ENCODE measurements at places on chromosomes 16 and 17.

DNA sequence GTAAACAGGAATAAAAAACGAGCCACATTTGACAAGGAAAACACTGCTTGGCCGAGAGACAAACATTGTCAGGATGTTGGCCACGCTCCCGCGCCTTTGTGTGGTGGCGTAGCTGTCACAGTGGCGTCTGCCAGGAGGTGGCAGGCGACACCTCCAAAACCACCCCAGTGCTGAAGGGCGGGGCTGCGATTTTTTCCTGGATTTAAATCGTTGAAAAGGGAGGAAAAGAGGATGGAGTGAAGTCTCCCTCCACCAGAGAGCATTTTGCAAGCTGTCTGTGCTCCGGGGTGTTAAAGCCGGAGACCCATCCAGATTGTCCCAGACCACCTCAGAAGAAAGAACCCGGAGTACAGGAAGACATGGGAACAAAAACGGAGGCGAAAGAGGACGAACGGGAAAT is 12.7 kb downstream of the MRM3 start:
- DNase-seq: no peak

DNA sequence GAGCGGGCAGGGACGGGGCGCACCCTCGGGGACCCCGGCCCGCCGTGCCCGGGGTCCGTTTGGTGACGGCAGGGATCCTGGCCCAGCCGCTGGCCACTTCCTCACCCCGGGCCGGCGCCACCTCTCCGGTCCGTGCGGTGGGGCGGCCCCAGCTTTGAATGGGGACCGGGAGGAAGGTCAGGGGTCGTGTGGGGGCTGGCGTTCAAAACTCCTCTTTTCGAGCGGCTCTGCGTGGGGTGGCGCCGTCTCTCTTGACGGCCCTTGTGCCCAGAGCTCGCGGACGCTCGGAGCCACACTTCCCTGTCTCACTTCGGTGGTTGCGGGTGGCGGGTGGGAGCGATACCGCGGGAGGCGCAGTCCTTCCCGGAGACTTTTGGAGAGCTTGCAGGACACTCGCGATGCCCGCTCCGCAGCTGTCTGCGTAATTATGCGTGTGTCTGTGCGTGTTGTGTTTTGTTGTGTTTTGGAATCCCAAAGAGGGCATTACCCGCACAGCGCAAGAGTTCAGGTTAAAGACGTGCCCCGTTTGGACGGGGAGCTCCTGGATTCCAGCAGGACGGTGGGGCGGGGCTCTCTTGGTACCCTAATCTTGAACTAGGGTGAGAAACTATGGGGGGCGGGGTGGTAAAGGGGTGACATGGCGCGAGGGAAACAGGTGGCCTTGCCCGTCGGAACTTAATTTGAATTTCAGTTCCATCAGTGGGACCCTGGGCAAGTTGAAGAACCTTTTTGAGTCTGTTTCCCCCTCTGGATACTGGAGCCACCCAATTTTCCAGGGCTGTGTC is 637 bp downstream of the PLCG2 start:
- DNase-seq: no peak

DNA sequence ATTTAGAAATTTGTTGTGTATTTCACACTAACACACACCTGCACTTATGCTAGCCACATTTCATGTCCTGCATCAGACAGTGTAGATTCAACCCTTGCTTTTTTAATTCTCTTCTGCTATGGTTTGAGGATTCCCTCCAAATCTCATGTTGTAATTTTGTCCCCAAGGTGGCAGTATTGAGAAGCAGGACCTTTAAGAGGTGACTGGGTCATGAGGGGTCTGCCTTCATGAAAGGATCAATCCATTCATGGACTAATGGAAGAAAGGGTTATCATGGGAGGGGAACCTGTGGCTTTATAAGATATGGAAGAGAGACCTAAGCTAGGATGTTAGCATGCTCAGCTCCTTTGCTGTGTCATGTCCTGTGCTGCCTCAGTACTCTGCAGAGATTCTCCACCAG is 1032.2 kb downstream of the CDH11 start:
- DNase-seq: peak; percentile 0

DNA sequence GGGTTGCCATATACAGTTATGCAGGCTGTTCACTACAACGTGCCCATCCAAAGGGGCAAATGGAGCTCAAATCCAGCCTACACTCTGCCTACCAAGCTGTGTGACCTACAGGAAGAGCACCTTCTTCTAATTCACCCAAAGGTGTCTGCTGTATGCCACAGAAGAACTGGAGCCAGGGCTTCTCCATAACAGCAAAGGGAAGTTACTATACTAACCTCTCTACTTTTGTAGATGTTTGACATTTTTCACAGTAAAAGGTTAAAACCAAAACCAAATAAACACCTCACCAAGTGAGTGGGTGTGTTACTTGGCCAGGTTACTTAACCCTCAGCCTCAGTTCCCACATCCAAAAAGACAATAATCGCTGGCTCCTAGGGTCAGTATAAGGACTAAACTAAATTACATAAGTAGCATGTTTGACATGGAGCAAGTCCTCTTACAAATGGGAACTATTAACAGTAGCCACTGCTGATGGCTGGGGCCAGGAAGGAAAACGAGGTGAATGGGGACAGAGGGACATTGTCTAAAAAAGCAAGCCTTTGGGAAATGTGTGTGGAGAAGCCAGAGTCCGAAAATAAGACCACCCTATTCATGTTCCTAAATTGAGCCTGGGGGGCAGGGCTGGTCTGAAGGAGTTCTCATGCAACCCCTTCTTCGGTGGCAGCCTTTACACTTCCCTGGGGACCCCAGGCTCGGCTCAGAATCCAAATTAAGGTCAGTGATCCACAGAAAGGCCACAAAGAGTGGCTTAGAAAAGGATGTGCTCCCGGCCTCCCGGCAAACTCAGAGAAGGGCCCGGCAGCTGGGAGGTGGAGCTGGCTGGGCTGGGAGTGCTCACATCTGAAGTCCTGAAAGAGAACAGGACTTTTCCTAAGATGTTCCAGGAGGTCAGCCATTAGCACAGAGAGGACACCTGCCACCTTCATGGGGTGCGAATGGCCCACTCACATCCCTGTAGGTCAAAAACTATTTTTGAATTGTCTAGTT is 13.5 kb downstream of the CUEDC1 start:
- DNase-seq: no peak

DNA sequence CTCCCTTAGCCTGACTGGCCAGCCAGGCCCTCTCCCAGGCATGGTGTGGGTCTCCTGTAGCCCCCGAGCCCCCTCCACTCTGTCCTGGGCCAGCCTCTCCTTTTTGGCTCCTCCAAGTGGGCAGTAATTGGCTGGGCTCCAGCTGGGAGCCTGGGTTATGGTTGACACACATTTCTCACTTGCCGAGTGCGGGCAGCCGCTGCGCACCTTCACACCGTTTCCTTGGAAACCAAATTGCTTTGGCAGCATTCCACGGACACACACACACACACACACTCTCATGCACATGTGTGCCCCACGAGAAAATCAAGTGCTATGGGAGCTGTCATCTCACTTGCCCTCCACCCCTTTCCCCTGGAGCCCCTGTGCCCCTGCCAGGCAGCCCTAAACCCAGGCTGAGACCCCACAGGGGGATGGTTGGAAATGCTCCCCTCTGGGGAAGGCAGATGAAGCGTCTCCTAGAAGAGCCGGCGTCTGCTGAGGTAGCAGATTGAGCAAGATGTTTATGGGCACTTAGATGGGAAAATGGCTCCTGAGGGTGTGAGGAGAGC is 402.7 kb upstream of the TNRC6C start:
- DNase-seq: no peak

GRCh38 chr17:75364078-75364477 is 41.4 kb downstream of the GRB2 start:
- DNase-seq: no peak

- DNase-seq: no peak
Measured at GRCh38 chr17:10119203-10120108, 79.0 kb downstream of the GAS7 start.

DNA sequence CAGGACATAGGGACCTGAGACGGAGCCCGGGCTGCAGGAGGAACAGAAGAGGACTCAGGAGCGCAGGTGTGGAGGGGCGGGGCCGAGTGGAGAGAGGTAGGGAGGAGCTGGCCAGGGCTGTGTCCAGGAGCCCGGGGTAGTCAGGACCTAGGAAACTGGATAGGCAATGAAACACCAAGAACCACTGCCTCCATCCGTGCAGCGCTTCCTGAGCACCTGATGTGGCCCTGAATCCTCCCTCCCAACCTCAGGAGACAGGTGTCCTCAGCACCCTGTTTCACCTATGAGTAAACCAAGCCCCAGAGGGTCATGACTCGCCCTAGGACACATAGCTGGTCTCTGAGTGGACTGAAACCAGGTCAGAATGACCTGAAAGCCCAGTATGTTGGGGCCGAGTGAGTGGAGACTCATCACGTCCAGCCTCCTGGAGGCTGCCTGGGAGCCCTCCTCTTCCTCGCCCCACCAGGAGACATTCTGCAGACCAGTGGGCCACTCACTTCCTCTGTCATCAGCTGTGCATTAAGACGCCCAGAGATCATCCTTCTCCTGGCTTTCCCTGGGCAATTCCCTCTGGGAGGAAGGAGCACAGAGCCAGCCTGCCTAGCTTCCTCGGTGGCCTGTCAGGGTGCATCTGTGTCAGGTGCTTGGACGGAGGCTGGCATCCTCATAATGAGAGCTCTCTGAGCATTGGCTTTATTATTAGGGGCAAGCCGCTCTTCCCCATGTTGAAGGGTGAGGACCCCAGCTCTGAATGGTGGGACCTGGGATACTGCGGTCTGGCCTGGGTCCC is 72.8 kb downstream of the SCNN1B start:
- DNase-seq: no peak

- DNase-seq: no peak
Measured at GRCh38 chr17:428414-428813, 75.8 kb upstream of the RPH3AL start.

GRCh38 chr17:77315551-77316190 is 174.9 kb downstream of the SEC14L1 start:
- no peak for DNase-seq

DNA sequence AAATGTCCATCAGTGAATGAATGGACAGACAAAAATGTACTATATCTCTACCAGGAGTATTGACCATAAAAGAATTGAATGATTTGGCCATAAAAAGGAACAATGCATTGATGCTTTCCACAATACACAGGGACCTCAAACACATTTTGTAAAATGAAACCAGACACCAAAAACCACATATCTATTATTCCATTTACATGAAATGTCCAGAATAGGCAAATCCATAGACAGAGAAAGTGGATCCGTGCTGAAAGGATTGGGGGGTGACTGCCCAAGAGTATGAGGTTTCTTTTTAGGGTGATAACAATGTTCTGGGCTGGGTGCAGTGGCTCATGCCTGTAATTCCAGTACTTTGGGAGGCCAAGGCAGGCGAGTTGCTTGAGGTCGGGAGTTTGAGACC is 6.9 kb upstream of the LITAF start:
- no peak for DNase-seq

DNA sequence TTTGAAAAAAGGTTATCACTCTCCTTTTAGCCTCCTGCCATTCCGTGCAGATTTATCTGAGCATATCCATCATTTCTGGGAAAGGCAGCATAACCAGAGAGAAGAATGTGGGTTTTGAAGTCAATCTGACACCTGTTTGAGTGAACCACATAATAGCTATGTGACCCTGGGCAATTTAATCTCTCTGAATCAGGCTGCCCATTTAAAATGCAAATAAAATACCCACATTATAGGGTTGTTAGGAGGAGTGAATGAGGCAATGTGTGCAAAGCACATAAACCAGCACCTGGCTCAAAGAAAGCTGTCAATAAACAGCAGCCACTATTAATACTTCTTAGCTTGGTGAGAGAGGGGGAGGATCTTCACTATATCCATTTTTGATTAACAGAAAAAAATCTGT is 88.0 kb downstream of the CACNG1 start:
- DNase-seq: no peak

GRCh38 chr17:81427173-81428120 is 32.2 kb downstream of the BAHCC1 start:
- DNase-seq: no peak

GRCh38 chr17:68401288-68401687 is 56.0 kb downstream of the WIPI1 start:
- DNase-seq: no peak

DNA sequence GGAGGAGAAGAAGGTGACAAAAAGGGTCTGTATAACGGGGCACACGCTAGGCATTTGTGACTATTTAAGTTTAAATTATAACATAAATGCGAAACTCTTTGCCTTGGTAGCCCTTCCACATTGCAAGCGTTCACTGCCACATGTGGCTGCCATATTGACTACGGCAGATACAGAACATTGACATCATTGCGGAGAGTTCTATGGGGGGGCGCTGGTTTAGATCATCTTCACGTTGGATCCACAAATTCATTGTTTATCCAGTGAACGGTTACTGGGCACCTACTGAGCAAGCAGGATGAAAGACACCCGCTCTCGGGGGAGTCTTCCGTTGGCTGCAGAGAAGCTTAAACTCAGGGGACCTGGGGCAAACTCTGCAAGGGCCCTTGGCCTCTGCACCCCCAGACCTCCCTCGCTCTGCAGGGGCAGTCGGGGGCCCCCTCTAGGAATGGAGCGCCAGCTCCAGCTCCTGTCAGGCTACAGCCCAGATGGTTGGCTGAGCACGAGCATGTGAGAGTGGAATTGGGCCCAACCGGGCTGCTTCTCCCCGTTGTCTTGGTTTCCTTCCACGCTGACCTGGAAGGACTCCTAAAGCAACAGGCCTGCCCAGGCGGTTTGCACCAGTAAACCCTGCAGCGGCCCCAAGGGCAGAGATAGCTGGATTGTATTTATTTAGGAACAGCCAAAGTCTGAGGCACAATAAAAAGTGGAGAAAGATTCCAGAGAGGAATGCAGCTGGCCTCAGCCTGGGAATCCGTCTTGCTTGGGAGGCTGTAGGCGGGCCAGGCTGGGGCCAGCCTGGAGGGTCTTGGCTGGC is 172.2 kb downstream of the SEC14L1 start:
- DNase-seq: no peak

DNA sequence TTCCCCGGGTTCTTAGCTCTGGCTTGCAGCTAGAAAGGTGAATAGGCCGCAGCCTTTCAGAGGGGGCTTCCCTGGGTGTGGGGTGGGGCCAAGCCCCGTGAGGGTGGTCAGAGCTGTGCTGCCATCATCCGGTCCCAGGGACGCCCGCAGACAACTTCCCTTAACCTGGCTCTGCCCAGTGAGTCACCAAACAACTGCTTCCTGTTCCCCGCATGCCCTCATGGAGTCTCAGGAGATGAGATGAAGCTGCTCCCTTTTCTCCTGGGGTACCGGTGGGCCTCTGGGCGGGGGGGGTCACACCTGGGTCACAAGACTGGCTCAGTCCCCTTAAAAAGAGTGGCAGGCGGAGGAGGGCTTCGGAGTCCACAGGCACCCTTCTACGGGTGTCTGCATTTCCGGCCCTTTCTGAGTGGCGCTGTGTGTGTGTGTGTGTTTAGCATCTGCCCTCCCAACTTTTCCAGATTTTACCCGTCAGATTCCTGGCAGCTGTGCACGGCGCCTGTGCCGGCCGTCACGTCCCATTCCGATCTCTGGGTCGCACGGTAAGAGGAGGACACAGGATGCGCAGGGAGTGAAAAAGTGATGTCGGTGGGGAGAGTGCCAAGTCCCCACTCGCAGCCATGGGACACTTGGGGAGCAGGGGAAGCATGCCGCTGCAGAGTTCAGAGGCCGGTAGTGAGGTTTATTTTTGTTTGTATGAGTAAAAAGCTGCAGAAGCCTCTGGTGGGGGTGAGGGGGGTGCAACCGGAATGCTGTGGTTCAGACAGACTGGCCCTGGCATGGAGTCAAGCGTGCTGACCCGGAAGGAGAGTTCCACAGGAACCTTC is 16.8 kb downstream of the HIC1 start:
- no peak for DNase-seq
